ENCODE measurements at places on chromosomes 3 and 15.

- no peaks in the 10 kb centered on the region for H3K4me1 ChIP-seq
- DNase-seq = no peak
- no peaks in the 10 kb centered on the region for H3K36me3 ChIP-seq
Measured at GRCh38 chr15:79101866-79102581, 11.4 kb upstream of the RASGRF1 start.

- no peak overlapping the region for H3K4me3 ChIP-seq
- H3K36me3 ChIP-seq = no peaks in the 10 kb centered on the region
- H3K27ac ChIP-seq = no peak overlapping the region
- DNase-seq = no peak
Measured at GRCh38 chr15:45265506-45265905, 13.5 kb downstream of the SLC28A2 start.

GRCh38 chr3:11718637-11719405 lies 75.1 kb upstream of the VGLL4 start:
- peak; percentile 52 for DNase-seq
- no peaks in the 10 kb centered on the region for H3K27me3 ChIP-seq
- peak overlapping the region; percentile 98 for H3K4me3 ChIP-seq
- no peaks in the 10 kb centered on the region for H3K36me3 ChIP-seq

- H3K27ac ChIP-seq = no peak overlapping the region
- peaks cover 7% of the 10 kb centered on the region for H3K36me3 ChIP-seq
- no peaks in the 10 kb centered on the region for H3K4me1 ChIP-seq
- DNase-seq = no peak
Measured at GRCh38 chr3:52149021-52149420, 5.2 kb downstream of the POC1A start.

- no peak for DNase-seq
- no peaks in the 10 kb centered on the region for H3K27me3 ChIP-seq
- H3K36me3 ChIP-seq = no peaks in the 10 kb centered on the region
- H3K27ac ChIP-seq = no peak overlapping the region
- H3K4me1 ChIP-seq = peaks cover 31% of the 10 kb centered on the region
- H3K4me3 ChIP-seq = no peak overlapping the region
Measured at GRCh38 chr3:155556531-155556930, 188.3 kb downstream of the PLCH1 start.

GRCh38 chr3:29140666-29141065 lies 140.2 kb upstream of the RBMS3 start:
- H3K27ac ChIP-seq = no peak overlapping the region
- no peaks in the 10 kb centered on the region for H3K27me3 ChIP-seq
- no peak overlapping the region for H3K4me3 ChIP-seq

GRCh38 chr3:114299421-114299820 lies 5.6 kb downstream of the TIGIT start:
- peak; percentile 64 for DNase-seq
- H3K27me3 ChIP-seq = no peaks in the 10 kb centered on the region
- no peaks in the 10 kb centered on the region for H3K4me1 ChIP-seq
- H3K27ac ChIP-seq = no peak overlapping the region

- H3K4me3 ChIP-seq = no peak overlapping the region
- H3K27ac ChIP-seq = no peak overlapping the region
- H3K27me3 ChIP-seq = no peaks in the 10 kb centered on the region
- no peaks in the 10 kb centered on the region for H3K36me3 ChIP-seq
- DNase-seq = peak; percentile 13
Measured at GRCh38 chr15:51803965-51804364, 25.5 kb upstream of the TMOD3 start.

DNA sequence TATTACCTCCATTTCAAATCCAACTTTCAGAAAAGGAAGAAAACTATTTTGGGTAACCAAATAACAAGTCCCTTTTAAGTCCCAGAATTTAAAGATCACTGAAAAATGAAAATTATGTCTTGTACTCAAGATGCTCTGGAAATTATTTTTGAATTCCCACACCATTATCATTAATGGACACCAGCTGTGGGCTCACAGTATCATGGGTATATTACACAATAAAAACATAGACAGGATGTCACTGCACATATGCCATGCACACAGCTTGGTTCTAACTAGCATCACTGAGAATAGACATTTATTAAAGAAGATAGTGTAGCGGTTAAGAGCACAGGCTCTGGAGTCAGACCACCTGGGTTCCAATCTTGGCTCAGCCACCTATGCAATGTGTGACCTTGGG lies 130.4 kb downstream of the FRMD5 start:
- H3K4me1 ChIP-seq = no peaks in the 10 kb centered on the region
- H3K27me3 ChIP-seq = no peaks in the 10 kb centered on the region
- no peaks in the 10 kb centered on the region for H3K36me3 ChIP-seq
- H3K4me3 ChIP-seq = no peak overlapping the region
- no peak for DNase-seq
- no peak overlapping the region for H3K27ac ChIP-seq

DNA sequence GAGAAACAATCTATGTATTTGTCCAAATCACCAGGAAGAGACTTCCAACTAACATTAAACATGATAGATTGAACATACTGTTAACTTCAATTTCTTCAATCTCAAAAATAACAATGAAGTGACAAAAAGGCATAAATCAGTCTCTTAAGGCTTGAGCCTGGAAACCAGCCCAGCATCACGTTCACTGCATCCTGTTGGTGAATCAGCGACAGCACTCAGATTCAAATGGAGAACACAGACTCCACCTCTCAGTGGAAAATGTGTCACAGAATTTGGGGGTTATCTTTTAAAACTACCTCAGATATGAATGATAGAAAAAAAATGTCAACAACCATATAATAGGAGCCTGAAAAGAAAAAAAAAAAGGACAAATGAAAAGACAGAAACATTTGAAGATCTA lies 212.0 kb downstream of the MINAR1 start:
- H3K27ac ChIP-seq = no peak overlapping the region
- no peak for DNase-seq
- no peak overlapping the region for H3K4me3 ChIP-seq
- no peaks in the 10 kb centered on the region for H3K36me3 ChIP-seq
- no peaks in the 10 kb centered on the region for H3K27me3 ChIP-seq

GRCh38 chr15:81754078-81754477 lies 291.7 kb downstream of the MEX3B start:
- no peak overlapping the region for H3K27ac ChIP-seq
- no peak overlapping the region for H3K4me3 ChIP-seq
- DNase-seq = no peak
- H3K4me1 ChIP-seq = no peaks in the 10 kb centered on the region
- H3K36me3 ChIP-seq = no peaks in the 10 kb centered on the region

GRCh38 chr15:98383571-98383970 lies 264.8 kb upstream of the IGF1R start:
- H3K4me3 ChIP-seq = no peak overlapping the region
- no peak overlapping the region for H3K27ac ChIP-seq
- no peaks in the 10 kb centered on the region for H3K36me3 ChIP-seq
- no peaks in the 10 kb centered on the region for H3K4me1 ChIP-seq
- H3K27me3 ChIP-seq = no peaks in the 10 kb centered on the region

GRCh38 chr15:23690450-23690852 lies 3.3 kb upstream of the NDN start:
- H3K27me3 ChIP-seq = no peaks in the 10 kb centered on the region
- DNase-seq = peak; percentile 65
- no peaks in the 10 kb centered on the region for H3K36me3 ChIP-seq
- H3K27ac ChIP-seq = peak overlapping the region; percentile 29

- no peak overlapping the region for H3K4me3 ChIP-seq
- DNase-seq = no peak
- H3K4me1 ChIP-seq = peaks cover 14% of the 10 kb centered on the region
- no peaks in the 10 kb centered on the region for H3K36me3 ChIP-seq
- no peak overlapping the region for H3K27ac ChIP-seq
Measured at GRCh38 chr15:78016860-78017259, 60.7 kb downstream of the TBC1D2B start.

DNA sequence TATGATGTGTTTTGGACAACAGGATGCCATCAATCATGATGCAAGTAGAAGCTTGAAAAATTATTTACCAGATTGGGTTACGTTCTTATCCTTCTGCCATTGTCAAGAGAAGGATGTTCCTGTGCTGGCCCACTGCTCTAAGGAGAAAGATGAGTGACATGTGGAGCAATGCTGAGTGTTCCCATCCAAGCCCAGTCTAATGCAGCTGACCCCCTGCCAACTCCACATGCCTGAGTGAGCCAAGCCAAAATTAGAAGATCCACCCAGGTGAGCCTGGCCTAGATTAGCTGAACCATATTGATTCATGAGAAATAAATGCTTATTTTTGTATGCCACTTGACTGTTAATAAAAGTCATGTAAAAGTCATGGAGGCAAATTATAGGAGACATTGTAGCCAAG lies 446.5 kb downstream of the CNTN3 start:
- no peak for DNase-seq
- H3K27ac ChIP-seq = no peak overlapping the region
- H3K4me1 ChIP-seq = no peaks in the 10 kb centered on the region
- no peaks in the 10 kb centered on the region for H3K27me3 ChIP-seq
- no peaks in the 10 kb centered on the region for H3K36me3 ChIP-seq
- no peak overlapping the region for H3K4me3 ChIP-seq

DNA sequence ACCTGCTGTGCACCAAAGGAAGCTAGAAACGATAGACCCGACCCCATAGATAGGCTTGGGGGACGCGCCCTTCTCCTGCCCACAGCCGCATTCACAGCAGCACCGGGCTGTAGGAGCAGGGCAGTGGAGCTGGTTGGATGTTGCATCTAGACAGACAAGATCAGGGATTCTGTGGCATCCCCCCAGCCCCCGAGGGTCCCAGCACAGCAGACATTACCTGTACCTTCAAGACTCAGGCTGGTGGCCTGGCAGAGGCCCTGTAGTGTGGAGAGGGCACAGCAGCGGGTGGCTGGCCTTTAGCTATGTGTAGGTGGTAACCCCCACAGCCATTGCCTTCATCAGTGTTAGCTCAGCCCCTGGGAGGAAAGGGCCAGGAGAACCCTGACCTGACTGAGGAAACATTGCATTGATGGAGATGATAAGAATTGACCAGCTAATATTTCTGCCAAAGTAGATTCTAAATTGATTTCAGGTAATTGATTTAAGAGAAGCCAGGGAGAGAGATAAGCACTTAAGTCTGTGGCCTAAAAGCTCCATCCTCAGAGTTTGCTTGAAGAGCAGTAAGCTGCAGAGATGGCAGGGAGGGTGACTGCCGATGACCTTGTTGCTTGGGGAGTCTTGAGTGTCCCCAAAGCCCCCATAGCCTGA lies 269.4 kb downstream of the TLE3 start:
- H3K4me3 ChIP-seq = no peak overlapping the region
- no peaks in the 10 kb centered on the region for H3K4me1 ChIP-seq
- no peaks in the 10 kb centered on the region for H3K36me3 ChIP-seq
- no peak overlapping the region for H3K27ac ChIP-seq
- DNase-seq = no peak
- H3K27me3 ChIP-seq = no peaks in the 10 kb centered on the region

DNA sequence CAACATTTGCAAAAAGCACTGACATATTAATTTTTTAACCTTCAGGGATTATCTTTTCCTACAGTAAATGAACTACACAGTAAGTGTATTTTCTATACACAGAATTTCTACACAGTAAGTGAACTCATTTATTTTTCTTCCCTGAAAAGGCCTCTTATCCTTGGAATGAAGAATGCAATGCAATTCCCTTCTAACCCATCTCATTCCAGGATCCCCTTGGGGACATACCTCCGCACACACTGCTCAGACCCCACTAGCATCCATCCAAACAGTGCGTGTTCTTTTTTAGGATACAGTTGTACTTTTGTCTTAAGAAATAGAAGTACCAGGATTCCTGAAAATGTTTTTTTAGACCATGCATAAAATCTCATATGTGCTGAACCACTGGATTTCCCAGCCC lies 152.8 kb downstream of the UACA start:
- no peak for DNase-seq
- peaks cover 12% of the 10 kb centered on the region for H3K4me1 ChIP-seq
- no peak overlapping the region for H3K4me3 ChIP-seq
- H3K27ac ChIP-seq = no peak overlapping the region

GRCh38 chr3:10162185-10162584 lies 2.5 kb upstream of the IRAK2 start:
- no peak overlapping the region for H3K27ac ChIP-seq
- H3K4me1 ChIP-seq = 0 out of 2 replicates have a peak, but pooled peaks cover 4% of the 10 kb centered on the region
- no peaks in the 10 kb centered on the region for H3K36me3 ChIP-seq
- no peaks in the 10 kb centered on the region for H3K27me3 ChIP-seq
- H3K4me3 ChIP-seq = no peak overlapping the region
- DNase-seq = no peak

GRCh38 chr3:101631098-101631796 lies 45.7 kb downstream of the ZBTB11 start:
- H3K27ac ChIP-seq = no peak overlapping the region
- DNase-seq = no peak
- no peaks in the 10 kb centered on the region for H3K27me3 ChIP-seq
- no peak overlapping the region for H3K4me3 ChIP-seq

- no peak overlapping the region for H3K4me3 ChIP-seq
- no peak overlapping the region for H3K27ac ChIP-seq
- H3K36me3 ChIP-seq = no peaks in the 10 kb centered on the region
- H3K27me3 ChIP-seq = no peaks in the 10 kb centered on the region
- DNase-seq = peak; percentile 29
Measured at GRCh38 chr3:22089284-22089683, 338.3 kb upstream of the ZNF385D start.

DNA sequence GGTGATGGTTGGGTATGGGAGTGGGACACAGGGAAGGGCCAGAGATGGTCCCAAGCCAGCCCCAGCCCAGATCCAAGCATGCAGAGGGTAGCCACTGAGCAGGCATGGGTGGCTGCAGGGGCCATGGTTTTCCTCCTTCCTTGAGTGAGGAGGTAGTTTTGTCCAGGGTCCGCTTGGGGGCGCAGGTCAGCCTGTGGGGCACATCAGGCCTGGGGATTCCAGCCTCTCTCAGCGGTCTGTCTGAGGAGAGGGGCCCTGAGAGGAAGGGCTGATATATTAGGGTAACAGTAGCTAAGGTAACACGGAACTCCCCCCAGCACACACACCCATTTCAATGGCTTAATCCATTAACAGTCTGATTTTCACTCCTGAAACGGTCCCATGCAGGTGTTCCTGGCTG lies 22.7 kb upstream of the LCTL start:
- H3K27me3 ChIP-seq = no peaks in the 10 kb centered on the region
- H3K27ac ChIP-seq = no peak overlapping the region
- H3K4me1 ChIP-seq = peaks cover 35% of the 10 kb centered on the region
- no peaks in the 10 kb centered on the region for H3K36me3 ChIP-seq
- H3K4me3 ChIP-seq = no peak overlapping the region

DNA sequence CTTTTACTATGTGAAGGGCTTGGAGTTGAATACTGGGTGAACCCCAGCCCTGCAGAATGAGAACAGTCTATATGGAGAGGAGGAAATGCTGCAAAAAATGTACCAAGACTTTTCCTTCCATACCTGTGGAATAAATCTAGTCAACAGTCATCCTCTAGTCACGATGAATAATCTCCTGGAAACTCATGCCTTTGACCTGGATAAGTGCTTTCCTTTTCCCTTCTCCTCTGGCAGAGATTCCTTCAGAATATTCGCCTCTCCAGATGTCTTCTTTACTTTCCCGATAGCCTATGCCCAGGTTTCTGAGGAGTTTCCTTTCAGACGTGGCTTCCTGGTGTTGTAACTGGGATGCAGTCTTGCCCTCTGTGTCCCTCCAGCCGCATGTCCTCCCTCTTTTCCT lies 28.1 kb downstream of the CCNL1 start:
- H3K4me1 ChIP-seq = peaks cover 64% of the 10 kb centered on the region
- peak overlapping the region; percentile 95 for H3K27ac ChIP-seq
- no peak overlapping the region for H3K4me3 ChIP-seq
- no peaks in the 10 kb centered on the region for H3K36me3 ChIP-seq
- no peak for DNase-seq
- no peaks in the 10 kb centered on the region for H3K27me3 ChIP-seq

- no peaks in the 10 kb centered on the region for H3K36me3 ChIP-seq
- H3K27me3 ChIP-seq = no peaks in the 10 kb centered on the region
- H3K27ac ChIP-seq = no peak overlapping the region
Measured at GRCh38 chr3:195700319-195700718, 20.5 kb upstream of the MUC20 start.

GRCh38 chr3:32325927-32326326 lies 65.7 kb upstream of the CMTM7 start:
- H3K36me3 ChIP-seq = no peaks in the 10 kb centered on the region
- no peak overlapping the region for H3K27ac ChIP-seq
- no peaks in the 10 kb centered on the region for H3K27me3 ChIP-seq
- no peak overlapping the region for H3K4me3 ChIP-seq
